ENCODE measurements at places on chromosomes 2 and 18.

- DNase-seq: no peak
Observed at GRCh38 chr2:31334311-31335026, 80.1 kb downstream of the XDH start.

GRCh38 chr18:23250893-23251656, 115.8 kb downstream of the CABLES1 start:
- no peak for DNase-seq

DNA sequence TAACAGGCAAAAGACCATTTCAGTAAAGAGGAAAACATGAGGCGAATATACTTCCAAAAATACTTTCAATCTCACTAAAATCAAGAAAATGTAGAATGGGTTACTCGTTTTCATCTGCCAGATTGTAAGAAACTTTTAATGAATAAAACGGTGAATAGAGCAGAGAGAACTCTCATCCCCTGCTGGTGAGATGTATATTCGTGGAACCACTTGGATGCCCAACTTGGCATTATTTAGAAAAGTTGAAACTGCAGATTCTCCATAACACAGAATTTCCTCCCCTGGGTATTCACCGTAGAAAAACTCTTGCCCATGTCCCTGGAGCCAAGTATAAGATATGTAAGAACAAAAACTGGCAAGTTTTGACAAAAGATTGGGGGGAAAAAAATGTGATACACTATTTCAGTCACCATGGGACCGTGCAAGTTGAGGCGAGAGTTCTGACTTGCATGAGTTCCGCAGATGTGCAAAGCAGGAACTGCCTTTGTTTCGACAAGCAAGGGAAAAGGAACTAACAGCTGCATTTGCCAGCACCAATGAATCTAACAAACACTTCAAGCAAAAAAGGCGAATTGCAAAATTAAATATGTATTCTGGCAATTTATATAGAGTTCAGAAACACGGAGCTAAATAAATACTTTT, 14.8 kb downstream of the TIMM21 start:
- no peak for DNase-seq

- DNase-seq: no peak
Observed at GRCh38 chr2:202758604-202759003, 113.0 kb downstream of the ICA1L start.

- DNase-seq: peak; percentile 38
Observed at GRCh38 chr2:86072271-86072858, 33.3 kb downstream of the POLR1A start.

- no peak for DNase-seq
Observed at GRCh38 chr2:70708376-70709199, 59.4 kb downstream of the ADD2 start.

DNA sequence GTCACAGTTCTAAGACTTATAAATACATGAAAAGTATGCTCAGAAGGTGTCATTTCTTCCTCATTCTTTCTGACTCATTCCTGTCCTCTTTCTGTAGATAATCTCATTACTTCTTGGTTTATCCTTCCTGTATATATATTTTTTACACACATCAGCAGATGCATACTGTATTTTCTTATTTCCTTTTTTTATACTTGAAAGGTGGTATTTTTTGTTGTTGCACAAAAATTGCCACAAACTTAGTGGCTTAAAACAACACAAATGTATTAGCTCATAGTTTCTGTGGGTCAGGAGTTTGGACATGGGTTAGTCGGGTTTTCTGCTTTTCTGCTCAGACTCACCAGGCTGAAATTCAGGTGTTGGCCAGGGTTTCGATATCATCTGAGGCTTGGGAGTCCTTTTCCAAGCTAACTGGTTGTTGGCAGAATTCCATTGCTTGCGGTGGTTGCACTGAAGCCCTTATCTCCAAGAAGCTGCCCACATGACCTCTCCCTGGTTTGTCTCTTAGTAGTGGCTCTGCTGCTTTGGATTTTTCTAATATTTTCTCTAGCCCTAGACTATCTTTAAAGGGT, 162.6 kb downstream of the FMNL2 start:
- DNase-seq: no peak

DNA sequence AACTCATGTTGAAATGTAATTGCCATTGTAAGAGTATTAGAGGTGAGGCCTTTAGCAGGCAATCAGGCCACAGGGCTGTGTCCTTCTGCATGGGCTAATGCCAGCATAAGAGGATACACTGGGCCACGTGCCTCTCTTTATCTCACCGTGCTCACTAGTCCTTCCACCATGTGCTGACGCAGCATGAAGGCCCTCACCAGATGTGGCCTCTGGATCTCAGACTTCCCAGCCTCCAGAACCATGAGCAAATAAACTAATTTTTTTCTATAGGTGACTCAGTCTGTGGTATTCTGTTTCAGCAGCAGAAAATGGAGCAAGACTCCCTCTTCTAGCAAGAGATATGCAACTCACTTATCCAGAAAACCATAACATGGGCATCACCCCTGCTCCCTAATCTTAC, 149.7 kb upstream of the ZNF236 start:
- no peak for DNase-seq

GRCh38 chr2:232137356-232138147, 176.0 kb downstream of the DIS3L2 start:
- no peak for DNase-seq

DNA sequence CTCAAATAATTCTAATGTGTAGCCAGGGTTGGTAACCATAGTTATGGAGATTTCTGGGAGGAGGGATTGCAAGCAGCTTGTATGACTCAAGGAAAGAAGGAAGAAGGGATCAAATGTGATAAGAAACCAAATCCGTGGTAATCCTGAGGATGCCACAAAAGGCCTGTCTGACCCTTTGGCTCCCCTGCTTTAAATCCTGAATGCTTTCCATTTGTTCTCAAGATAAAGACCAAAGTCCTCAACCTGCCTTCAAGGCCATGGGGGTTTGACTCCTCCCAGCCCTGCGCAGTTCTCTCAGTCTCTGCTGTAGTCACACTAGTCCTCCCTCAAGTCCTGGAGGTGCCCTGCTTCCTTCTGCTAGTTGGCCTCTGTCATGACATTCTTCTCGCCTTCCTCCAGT, 74.0 kb downstream of the SUMO1 start:
- DNase-seq: no peak

DNA sequence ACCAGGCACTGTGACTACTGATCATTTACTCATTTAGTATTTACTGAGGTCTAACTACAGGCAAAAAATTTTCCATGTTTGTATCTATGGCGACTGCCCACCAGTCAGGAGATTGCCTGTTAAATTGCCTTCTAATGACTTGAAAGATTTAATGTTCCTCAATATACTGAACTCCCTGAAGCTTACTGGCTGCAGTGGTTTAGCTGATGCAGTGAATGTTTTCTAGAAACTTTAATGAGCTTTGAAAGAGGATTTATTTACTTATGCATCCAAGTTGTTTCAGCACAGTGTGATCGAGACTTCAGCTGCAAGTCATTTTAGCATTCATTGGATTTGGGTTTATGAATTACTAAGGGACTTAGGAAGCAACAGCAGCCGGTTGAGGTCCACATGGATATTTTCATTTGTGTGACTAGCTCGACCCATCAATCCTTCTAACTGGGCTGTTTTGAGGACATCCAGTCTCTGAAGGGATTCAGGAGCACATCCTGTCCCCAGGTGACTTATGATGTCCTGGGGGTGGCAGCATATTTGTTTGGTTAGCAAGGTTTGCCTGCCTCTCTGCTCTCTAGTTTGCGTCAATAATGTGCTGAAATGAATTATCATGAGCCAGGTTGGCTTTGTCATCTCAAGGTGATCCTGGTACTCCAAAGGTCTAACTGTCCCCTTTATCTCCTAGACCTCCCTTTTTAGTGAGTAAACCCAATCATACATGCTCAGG, 26.8 kb downstream of the ACMSD start:
- no peak for DNase-seq

- DNase-seq: no peak
Observed at GRCh38 chr2:156306821-156307220, 25.7 kb downstream of the NR4A2 start.

GRCh38 chr2:239160226-239161143, 240.3 kb downstream of the HDAC4 start:
- DNase-seq: no peak
